ENCODE measurements at places on chromosomes 12 and 14. TPM values are rescaled to one million over a fixed set of nuclear protein-coding genes. Genes with fewer than 3 reads are reported as not detected.

GRCh38 chr12:15037091-15037687 is 64.3 kb downstream of the PDE6H start:
- no peak for DNase-seq

DNA sequence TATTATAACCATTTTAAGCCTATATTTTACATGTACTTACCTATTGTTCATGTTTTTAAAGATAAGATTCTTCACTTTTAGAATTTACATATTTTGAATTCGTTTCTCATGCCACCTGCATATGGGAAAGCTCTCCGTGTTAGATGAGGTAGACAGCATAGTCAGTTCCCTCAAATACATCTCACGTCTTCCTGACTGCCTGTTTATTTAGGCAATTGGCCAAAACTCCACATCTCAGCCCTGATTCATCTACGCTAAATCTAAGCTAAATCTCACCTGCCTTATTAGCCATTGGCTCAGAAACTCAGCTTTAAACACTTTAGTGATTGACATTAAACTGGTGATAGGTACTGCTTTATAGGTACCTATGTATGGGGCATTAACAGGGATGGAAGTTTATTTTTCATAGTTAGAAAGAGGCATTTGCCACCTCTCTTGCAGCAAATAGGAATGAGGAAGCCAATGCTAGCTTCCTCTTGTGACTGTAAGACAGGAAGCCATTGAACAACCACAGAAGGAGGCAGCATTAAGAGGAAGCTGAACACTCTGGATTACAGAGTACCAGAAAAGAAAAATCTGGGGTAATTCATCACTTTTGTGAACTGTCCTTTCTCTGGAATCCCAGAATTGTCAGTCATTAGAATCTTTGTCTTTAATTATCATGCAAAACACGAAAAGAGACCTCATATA is 111.9 kb downstream of the LRFN5 start:
- no peak for DNase-seq

- DNase-seq: no peak
Measured at GRCh38 chr14:48582938-48583337, 907.5 kb upstream of the MDGA2 start.

ACACB gene
- total RNA-seq: 17.3 TPM

NKX2-8 gene
- not detected for total RNA-seq

RERGL gene
- total RNA-seq: not detected

INTS13 gene
- total RNA-seq: 42.9 TPM
